Suppressor macrophage treated with lipopolysaccharide for 4 hours (primary cell): ENCODE measurements at places on chromosomes 16 and 17.

DNA sequence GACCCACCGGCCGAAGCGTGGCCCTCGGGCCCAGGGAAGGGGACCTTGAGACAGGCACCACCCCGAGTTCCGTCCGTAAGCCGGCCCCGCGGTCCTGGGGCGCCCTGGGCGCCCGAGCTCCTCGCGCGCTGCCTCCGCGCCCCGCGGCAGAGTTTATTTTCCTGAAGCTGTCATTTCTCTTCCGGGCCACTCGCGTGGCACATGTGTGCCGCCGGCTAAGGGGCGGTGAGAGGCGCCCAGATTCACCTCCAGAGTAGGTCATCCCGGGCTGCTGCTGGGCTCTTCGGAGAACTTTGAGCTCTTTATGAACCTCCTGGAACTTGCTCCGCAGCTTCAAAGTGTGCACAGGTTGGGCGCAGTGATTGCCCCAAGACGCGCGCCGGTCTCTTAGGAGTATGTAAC, 489 bp downstream of the ZC3H18 start:
- DNase-seq: peak; percentile 19

- no peak for DNase-seq
Measured at GRCh38 chr17:2068519-2069051, 13.7 kb downstream of the HIC1 start.

DNA sequence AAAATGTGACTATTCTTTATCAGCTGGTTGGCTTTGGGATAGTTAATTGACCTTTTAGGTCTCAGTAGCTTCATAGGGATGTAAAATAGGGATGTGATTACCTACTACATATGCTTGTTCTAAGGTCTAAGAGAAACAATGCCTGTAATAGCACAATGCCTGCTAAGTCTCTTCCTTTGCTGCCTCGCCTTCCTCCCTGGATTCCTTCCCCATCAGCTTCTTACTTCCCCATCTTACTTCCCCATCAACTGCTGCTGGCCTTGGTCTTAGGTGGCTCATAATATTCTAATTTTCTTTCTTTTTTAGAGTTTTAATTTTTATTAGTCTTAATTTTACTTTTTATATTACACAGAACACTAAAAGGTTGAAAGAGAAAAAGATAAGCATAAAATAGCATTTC, 59.2 kb upstream of the GOT2 start:
- DNase-seq: peak; percentile 14

DNA sequence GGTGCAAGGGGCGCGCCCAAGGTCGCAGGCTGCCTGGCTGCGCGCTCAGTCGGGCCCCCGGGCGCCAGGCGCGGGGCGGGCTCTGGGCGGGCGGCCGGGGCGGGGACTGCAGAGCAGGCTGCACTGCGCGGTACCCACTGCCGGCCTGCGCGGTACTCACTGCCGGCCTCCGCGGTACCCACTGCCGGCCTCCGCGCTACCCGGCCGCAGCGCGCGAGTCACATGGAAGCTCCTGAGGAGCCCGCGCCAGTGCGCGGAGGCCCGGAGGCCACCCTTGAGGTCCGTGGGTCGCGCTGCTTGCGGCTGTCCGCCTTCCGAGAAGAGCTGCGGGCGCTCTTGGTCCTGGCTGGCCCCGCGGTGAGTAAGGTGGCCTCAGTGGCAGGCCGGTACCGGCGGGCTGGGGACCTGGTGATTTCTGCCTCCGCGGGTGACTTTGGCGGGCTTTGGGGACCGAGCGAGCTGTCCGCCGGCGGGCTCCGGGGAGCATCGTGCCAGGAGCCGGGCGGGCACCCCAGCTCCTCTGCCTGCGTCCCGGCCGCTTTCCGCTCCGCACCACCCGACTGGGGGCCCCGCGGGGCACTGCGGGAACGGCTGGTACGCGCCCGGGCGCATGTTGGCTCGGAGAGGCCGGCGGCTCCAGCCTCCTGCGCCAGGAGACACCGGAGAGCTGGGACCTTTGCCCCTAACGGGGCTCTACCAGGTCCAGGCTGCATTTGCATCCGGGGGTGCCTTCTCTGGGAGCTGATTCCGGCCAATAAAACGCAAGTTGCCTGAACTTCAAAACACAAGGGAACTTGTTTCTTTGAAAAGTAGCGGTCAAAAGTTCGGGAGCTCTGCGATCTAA, at the start of gene SLC47A1:
TSS of gene SLC47A1 (plus strand) at position 137 of the 844 bp plus-strand sequence. CDS start at position 223, 86 bp downstream.
- peak; percentile 53 for DNase-seq

DNA sequence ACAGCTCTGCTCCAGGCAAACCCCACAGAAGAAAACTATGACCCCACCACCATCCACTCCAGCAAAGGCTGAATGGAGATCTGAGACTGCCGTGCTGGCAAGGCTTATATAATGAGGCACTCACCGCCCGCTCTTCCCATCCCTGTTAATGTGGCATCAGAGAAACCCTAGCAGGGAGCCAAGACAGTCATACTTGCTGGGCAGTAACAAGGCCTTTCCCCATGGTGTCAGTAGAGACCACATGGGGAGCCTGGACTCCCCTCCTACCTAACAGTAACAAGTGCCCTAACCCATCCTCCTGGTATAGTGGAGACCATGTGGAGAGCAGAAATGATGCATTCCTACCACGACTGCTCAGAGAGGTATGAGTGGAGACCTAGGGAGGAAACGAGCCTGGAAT, 235.2 kb downstream of the C16orf78 start:
- DNase-seq: no peak

DNA sequence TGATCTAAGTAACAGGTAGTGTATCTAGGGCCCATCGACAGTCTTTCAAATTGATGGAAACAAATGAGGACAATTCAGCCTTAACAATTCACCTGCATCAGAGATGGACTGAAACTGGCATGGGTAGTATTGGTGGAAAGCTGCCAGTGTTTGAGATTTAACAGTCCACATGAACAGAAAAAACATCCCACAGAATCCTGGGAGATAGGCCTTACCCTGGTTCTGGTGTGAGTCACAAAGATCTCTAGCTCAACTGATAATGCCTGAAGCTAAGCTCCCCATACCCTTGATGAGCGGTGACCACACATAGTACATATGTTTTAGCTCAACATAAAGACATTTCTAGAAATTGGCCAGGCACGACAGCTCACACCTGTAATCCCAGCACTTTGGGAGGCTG, 21.9 kb downstream of the CRK start:
- DNase-seq: no peak

GRCh38 chr16:54816471-54816870, 114.2 kb upstream of the IRX5 start:
- DNase-seq: peak; percentile 6

DNA sequence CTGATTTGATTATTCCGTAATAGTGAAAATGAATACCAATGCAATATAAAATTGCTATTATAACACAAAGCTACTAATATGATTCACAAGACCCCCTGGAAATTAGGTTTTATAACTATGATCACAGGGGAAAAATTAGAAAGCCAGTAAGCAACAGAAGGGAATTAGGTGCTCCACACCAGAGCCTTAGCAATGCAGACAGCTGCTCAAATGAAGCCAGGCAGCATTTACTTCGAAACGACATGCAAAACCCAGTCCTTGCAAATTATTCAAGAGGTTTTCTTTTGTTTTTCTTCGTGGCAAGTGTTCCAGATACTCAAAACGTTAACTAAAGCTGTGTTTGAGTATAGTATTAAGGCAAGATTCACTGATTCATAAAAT, 47.9 kb downstream of the TOX3 start:
- no peak for DNase-seq

DNA sequence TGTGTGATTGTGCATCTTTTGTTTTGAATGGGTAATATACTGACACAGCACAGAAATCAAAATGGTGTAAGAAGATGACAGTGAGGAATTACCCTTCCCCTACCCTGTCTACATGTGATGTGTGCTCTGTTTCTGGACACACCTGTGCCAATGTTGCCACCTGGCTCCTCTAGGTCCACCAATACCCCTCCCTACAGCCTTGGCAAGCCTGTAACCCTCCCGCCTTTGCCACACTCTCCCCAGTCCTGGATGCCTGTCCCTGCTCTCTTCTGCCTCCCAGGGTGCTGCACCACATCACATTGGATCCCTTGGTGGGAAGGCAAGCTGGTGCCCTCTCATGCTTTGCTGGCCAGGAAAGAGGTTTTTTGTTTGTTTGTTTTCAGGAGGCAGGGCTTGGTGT, 289.5 kb upstream of the N4BP1 start:
- DNase-seq: no peak

DNA sequence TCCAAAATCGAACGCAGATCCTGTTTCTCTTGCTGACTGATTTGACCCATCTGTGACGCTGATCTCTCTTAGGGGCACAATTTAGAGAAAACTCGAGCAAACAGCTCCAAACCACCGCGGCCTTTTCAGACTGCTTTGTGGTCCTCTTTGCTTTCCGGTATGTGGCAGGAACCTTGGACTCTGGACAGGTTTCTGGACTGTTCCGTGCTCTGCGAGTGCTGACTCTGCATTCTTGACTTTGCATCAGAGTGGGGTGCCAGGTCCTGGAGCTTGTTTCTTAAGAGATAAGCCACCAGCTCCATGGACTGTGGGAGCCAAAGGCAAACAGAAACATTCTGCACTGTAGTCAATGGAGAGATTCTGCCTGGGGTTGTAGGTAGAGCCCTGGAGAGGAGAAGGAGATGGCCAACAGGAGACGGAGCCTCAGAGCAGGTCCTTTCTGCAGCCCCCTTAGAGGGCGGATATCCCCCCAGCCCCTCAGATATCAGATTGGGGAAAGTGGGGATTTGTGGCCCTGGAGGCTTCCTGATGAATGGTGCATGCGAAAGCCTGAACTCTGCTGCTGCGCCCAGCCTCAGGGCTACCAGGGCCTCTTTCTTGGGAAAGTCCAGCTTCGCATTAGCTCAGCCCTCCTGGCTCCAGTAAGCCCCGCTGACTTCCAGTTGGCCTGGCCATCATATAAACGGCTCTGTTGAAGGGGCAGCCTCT, 65.6 kb downstream of the WIPI1 start:
- no peak for DNase-seq

- DNase-seq: peak; percentile 49
Measured at GRCh38 chr16:68739964-68740627, 3.0 kb downstream of the CDH1 start.

- DNase-seq: no peak
Measured at GRCh38 chr16:9090101-9090959, 1.1 kb upstream of the HAPSTR1 start.

GRCh38 chr17:77315010-77315409, 174.2 kb downstream of the SEC14L1 start:
- DNase-seq: no peak
